ENCODE measurements at places on chromosomes 6 and 20.

GRCh38 chr20:57940868-57941522, 231.2 kb upstream of the PMEPA1 start:
- DNase-seq = no peak

DNA sequence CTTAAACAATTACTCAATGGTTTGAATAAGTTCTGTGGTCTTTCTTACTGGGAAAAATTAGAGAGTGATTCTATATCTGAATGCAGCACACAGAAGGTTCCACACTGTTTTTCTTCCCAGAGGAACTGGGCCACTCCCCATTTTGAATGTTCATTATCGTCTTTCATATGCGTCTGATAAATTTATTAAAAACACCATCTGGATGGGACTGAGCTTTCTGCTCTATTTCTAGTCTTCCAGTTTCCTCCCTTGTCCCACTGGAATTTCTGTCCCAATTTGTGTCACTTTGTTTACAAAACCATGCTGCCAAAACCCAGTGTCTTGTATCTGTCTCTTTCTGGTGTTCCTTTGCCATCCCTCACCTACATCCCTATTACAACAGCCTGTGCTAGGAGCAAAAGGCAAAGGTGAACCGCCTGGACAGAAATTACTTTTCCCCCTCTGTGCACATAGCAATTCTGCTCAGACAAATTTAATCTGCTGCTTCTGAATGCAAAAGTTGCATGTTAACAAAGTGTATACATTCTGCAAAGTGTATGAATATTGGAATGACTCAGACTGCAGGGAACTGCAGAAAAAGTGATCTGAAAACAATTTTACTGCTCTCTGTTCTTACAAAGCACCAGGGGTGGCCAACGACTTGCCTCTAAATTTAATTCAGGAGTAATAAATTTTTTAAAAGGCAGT, 333.6 kb downstream of the BTBD9 start:
- DNase-seq = no peak

GRCh38 chr6:149170564-149171452, 146.7 kb upstream of the TAB2 start:
- DNase-seq = no peak

GRCh38 chr20:24764027-24764793, 184.9 kb upstream of the CST7 start:
- DNase-seq = no peak

- DNase-seq = no peak
Observed at GRCh38 chr6:137487181-137487868, 6.9 kb downstream of the OLIG3 start.

- no peak for DNase-seq
Observed at GRCh38 chr20:45111799-45112471, 3.0 kb downstream of the WFDC5 start.

All from activated T-cell treated with anti-CD3 and anti-CD28 coated beads for 48 hours (primary cell).